ENCODE measurements at places on chromosomes 13 and 19. TPM values are rescaled to one million over a fixed set of nuclear protein-coding genes. Genes with fewer than 3 reads are reported as not detected.

FFAR3 gene
- not detected for total RNA-seq

IFNL1 gene
- total RNA-seq = not detected

ZNF561 gene
- 7.8 TPM for total RNA-seq

HSH2D gene
- not detected for total RNA-seq

NEK5 gene
- not detected for total RNA-seq

ZNF729 gene
- total RNA-seq = not detected

HCN2 gene
- total RNA-seq = 26.6 TPM
